Bronchial epithelial cell (primary cell): ENCODE measurements at places on chromosomes 12 and 14. TPM values are rescaled to one million over a fixed set of nuclear protein-coding genes. Genes with fewer than 3 reads are reported as not detected.

Gene AQP5
- 1.3 and 9.9 TPM in 2 replicates for total RNA-seq

Gene OR6C2
- not detected in 2 replicates for total RNA-seq

Gene KLRK1
- total RNA-seq = not detected in 2 replicates

GRCh38 chr12:27549236-27549800 lies 25.3 kb downstream of the PPFIBP1 start:
- DNase-seq = peak; percentile 98

GRCh38 chr12:131357185-131357747 lies 353.6 kb upstream of the SFSWAP start:
- no peak for DNase-seq

GRCh38 chr12:56629459-56630179 lies 507 bp downstream of the BAZ2A start:
- no peak for DNase-seq

DNA sequence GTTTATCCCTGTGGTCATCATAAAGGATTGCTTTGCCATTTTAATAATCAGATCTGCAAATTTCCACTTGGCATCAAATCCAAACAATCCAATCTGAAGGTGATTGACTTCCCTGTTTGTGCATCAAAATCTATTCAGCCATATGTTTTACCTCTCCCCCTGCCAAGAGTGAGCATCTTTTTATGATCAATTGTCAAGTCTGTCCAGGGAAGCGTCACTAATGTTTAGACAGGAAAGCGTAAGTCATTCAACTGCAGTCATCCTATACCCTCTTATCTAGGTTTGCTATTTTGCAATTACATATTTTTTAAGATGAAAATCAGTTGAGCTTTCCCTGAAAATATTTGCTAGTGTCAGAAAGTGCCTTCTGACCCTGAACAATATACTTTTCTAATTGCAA lies 1224.1 kb upstream of the SEL1L start:
- DNase-seq = no peak

- DNase-seq = no peak
Observed at GRCh38 chr12:78118486-78118885, 287.8 kb downstream of the NAV3 start.

- DNase-seq = no peak
Observed at GRCh38 chr14:68965261-68965761, 13.8 kb downstream of the ACTN1 start.

DNA sequence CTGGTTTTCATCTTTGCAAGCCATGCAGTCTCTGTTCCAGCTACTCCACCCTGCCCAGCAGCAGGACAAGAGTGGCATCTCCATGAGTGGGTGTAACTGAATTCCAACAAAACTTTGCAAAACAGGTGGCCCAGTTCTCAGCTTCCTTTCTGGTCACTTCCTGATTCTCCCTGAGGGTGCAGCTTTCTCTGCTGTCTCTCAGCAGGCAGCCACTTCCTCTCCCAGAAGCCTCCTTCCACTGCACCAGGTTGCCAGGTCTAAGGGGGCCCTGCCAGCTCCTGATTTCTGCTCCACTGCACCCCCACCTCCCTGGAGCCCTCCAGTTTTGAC lies 341.0 kb upstream of the FKBP4 start:
- no peak for DNase-seq
